ENCODE measurements at places on chromosomes 1 and 21.

DNA sequence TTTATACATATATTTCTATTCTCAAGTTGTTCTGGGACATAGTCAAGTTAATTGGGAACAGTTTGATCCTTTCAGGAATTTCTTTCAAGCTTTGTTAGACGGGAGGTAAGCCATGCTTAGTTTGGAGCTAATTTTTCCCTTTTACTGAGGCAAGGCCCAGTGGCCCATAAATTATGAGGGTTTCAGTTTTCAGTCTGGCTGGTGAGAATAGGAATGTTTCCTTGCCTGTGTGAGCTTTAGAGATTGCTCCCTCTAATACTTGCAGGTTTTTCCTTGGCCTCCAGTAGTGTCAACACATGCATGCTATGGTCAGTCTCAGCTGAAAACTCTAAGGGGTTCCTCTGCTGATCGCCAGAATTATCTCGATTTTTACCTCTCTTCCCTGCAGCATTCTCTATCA, 14.1 kb upstream of the PHGDH start:
- DNase-seq = no peak

GRCh38 chr1:199202331-199202730, 563.5 kb downstream of the PTPRC start:
- no peak for DNase-seq

DNA sequence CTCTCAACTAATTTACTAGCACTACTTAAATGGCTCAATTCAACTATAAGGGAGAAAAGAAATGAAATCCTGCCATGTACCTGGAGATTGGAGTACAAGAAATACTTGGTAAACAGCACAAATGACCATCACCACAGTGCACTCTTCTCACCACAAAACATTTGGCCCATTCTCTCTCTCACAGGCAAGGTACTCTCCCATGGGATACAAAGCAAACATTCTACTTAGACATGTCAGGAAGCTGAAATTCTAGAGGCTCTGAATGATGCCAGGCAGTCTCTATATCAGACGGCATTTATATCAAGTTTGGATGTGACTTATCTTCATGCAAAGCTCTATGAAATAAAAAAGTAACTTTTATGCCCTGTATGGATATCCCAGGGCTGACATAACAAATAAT, 72.5 kb downstream of the DPT start:
- DNase-seq = no peak

- DNase-seq = no peak
Observed at GRCh38 chr1:234530672-234531071, 51.7 kb upstream of the TARBP1 start.

GRCh38 chr1:225877580-225877979, 4.6 kb downstream of the TMEM63A start:
- DNase-seq = no peak

GRCh38 chr1:181131255-181131941, 42.9 kb downstream of the IER5 start:
- DNase-seq = peak; percentile 74

DNA sequence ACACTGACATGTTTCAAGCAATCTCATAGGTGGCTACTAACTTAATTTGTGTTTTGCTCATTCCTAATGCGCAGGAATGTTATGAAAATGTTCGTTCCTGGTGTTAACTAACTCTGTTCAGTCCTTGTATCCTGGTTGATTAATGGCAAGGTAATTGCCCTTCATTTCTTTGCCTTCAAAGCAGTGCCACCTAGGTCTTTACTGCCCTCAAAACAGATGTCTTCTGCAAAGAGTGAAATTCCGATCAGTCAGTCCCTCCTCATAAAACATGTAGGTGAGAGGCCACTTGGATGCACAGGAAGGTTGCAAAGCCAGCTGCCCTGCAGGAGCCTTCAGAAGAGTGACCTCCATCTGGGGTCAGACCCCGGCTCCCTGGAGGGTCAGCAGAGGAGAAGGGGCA, 179.4 kb downstream of the KIF26B start:
- DNase-seq = no peak
